ENCODE measurements at places on chromosomes 16 and 17.

DNA sequence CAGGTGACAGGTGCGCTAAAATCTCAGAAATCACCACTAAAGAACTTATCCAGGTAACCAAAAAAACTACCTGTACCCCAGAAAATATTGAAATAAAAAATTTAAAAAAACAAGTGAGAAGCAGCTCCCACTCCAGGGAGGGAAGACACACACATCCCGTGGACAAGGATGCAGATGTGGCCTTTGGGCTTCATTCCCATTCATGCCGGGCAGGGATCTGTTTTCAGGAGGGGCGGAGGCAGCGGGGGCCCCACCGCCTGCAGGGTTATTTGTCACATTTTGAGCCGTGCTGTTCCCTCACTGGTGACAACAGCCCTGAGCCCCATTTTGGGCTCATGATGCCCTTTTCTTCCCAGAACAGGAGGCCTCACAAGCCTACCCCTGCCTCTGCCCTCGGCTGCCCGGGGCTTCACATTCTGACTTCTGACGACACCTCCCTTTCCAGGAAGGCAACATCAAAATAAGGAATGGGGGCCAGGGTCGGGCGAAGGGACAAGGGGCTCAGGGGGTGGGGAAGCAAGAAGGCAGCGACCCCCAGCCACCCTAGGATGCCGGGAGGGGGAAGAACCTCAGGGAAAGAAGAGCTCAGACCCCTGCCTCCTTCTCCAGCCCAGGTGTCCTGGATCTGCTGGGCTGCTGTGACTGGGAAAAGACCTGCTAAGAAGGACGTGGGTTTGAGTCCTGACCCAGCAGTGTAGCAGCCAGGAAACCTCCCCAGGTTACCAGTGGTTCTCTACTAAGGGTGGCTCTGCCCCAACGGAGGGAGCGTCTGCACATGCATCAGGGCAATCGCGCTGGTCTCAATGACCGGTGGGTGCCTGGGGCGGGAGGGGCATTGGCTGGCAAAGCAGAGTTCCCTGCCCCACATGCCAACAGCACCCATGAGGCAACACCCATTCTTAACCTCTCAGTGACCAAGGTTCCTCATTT, 2.3 kb upstream of the CD79B start:
- no peak for DNase-seq

DNA sequence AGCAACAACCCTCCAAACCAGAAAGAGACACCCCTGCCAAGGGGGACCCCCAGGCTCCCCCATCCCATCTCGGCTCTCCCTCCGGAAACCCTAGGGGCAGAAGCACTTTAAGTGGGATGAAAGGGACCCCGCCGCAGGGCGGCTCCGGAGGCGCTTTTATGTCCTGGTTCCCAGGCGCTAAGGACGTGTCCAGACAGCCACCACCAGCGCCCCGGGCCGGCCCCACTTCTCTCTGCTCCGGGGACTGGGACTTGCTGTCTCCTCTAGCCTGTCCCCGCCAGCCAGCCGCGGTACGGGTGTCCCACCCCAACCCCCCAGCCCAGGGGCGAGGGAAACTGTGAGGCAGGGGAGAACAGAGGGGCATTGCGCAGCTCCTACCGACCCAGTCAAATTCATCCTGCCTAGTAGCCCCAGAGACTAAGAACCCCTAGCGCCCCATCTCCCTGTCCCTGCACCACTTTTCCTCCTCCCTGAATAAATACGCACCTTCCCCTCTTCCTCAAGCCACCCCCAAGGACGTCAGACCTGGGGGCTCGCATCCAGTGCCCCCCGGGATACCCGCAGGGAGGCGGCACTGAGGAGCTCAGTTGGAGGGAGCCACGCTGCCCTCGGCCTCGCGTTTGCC, 4.1 kb downstream of the SP6 start:
- DNase-seq, result no peak

GRCh38 chr16:50502616-50503011, 45.6 kb upstream of the NKD1 start:
- DNase-seq, result no peak

GRCh38 chr17:10875984-10876555, 38.2 kb upstream of the PIRT start:
- DNase-seq, result no peak

DNA sequence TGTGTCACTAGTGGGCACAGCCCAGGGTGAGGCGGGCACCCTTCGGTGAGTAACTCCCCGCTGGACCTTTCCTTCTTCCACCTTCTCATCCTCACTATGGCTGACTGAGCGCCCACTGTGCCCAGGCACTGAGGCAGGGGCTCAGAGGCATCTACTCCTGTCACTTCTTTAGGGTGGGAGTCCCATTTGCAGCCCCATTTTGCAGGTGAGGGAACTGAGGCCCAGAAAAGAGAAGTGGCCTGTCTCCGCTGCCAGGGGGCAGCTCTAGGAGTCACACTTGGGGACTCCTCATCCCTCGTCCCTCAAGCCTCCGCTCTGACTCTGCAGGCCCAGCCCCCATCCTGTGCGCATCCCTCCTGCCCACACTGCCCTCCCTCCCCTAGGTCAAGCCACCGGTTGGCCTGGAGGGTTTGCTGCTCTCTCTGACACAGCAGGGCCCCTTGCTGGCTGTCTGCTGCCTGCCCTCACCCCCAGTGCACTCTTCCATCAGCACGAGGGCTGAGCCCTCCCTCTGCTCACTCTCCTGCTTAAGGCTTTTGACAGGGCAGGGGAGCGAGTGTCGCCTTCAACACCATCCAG, 62.4 kb downstream of the CNGB1 start:
- no peak for DNase-seq

DNA sequence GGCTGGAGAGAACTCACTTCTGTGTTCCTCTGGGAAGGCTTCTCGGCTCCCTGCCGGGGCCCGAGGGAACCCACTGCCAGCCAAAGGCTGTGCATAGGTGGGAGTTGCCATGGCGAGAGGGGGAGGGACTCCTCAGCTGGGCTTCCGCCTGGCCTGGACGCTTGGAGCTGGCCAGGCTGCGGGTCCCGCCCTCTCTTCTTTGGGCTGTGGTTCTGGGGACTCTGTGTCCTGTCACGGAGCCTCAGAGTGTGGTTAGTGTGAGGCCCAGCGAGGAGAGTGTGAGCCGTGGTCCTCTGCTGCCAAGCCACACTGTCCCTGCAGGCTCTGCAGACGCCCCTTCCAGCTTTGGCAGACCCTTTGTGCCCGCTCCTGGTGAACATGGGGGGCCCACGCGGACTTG, 123.1 kb downstream of the OR1D5 start:
- DNase-seq, result no peak

DNA sequence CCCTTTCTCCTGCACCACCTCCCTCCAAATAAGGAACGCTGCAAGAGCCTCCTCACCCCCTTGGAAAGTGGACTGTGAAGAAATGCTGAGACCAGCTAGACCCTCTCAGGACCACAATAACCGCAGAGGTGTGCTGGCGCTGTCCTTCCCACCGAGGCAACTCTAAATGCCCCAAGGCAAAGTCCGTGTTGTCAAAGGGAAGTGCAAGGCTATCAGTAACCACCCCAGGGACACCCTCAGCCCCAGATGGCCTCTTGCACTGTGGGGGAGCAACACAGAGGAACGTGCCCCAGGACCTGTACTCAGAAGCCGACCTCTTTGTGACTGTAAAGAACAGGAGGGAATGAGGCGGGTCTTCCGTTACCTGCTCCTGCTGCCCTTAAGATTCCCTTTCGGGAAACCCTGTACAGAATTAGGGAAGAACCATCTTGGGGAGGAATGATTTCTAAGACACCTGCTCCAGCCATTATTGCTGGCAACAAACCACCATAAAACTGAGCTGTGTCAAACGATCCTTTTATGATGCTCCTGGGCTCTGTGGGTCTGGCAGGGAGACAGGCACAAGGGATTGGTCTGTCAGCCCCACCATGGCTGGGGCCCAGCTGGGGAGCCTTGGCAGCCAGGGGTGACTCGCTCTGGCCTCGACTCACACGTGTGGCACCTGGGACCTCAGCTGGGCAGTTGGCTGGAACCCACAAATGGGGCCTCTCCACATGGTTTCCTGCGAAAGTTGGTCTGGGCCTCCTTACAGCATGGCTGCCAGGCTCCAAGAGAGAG, 14.6 kb upstream of the MED9 start:
- no peak for DNase-seq

DNA sequence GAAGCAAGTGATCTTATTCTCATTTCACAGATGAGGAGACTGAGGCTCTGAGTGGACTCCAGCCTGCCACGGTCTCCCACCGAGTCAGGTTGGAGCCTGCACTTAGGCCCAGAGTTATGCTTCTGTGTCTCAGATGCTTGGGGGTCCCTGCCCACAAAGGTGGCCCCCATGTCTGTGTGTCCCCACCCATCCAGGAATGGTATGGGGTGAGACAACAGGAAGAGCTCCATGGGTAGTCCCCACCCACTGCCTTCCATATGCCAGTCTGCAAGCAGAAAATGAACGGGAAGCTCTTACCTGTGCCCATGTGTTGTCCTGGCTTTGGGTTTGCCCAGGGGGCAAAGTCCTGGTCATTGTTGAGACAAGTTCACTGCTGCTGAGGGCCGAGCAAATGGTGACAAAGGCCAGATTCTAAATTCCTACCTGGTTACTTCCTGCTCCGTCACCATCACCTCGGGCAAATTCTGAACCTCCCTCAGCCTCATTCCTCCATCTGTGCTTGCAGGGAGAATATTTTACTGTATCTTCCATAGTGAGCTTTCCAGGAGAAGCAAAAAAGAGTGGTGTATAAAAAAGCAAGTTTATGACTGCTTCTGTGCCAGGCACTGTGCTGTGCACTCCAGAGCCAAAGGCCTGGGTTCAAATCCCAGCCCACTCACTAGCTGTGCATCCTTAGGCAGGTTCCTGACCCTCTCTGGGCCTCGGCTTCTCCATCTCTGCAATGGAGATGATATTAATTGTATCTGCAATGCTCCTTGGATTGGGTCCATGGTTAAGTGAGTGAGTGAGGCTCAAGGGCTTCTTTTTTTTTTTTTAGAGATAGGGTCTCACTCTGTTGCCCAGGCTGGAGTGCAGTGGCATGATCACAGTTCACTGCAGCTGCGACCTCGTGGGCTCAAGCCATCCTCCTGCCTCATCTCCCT, 9.3 kb downstream of the IL4R start:
- DNase-seq, result no peak

- no peak for DNase-seq
Observed at GRCh38 chr16:28241924-28242323, 30.2 kb upstream of the XPO6 start.

- DNase-seq, result no peak
Observed at GRCh38 chr16:71572497-71573116, 4.3 kb downstream of the TAT start.

GRCh38 chr17:82097184-82097918, 685 bp downstream of the FASN start:
- no peak for DNase-seq

GRCh38 chr17:29595943-29596774, 3.2 kb downstream of the ANKRD13B start:
- no peak for DNase-seq

DNA sequence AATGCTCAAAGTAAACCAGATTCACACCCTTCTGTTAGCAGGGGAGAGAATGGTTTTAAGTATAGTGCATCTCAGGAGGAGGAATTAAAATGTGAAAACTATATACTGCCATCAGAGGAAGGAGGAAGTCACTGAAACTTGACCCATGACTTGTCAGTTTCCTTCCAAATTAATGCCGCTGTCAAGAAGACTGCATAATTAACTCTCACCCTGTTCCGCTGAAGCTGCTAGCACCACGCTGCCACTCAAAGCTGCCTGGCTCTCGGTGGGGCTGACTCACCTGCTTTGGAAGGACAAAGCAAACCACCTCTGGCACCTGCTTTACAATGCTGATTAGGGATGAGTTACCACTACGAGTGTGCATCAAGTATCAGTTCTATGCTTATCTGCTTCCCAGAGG, 37.8 kb upstream of the ULK2 start:
- DNase-seq, result no peak

DNA sequence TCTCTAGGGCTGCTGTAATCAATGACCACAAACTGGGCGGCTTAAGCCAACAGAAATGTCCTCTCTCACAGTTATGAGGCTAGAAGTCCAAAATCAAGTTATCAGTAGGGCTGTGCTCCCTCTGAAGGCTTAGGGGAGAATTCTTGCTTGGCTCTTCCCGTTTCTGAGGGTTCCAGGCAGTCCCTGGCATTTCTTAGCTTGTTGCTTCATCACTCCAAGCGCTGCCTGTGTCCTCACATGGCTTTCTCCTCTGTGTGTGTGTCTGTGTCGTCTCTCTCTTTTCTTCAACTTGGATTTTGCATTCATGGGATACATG, 13.7 kb upstream of the CDC42EP4 start:
- no peak for DNase-seq

DNA sequence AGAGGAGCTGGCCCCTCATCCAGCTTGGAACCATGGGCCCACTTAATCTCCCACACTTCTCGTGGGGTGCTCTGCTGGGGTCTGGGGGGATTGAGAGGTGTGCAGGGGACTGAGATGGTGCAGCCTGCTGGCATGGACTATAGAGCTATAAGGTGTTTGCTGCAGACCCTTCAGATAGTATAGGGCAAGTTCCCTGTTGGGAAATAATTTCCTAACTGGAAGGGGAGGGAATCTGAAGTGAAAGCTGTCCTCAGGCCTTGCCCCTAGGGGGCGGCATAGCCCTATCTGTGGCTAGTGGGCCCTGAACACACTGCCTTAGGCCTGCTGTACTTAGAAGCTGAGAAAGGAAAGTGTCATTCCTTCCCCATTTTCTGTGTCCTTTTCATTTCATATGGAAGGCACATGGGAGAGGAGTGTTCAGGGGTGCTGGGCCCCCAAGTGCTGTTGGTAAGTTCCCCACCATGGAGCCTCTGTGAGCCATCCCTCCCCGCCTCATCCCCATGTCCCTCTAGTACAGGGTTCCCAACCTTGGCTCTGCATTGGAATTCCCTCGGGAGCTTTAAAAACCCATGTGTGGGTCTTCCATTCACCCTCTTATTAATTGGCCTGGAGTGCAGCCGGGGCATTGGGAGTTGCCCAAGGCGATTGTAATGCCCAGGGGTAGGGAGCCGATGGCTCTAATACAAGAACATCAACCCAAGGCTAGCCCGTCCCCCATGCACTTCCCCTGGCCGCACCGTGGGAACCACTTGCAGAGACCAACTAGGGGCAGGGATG, 19.7 kb downstream of the GOSR2 start:
- DNase-seq, result no peak

DNA sequence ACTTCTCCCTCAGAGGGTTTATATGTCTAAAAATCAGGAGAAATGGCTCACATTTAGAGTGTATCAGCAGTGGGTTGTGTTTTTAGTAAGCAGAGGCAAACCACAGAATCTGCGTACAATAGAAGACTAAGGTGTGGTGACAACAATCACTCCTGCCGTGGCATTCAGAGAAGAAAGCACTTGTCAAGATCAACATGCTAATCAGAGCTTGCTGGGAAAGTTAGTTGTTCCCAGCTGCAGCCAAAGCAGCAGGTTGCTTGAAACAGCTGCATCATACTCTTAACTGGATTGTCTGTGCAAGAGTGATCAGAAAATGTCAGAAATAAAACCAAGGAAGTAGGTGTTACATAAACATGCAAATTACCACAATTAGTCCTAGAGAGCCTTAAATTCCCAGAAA, 616.4 kb downstream of the CDH8 start:
- DNase-seq, result no peak

DNA sequence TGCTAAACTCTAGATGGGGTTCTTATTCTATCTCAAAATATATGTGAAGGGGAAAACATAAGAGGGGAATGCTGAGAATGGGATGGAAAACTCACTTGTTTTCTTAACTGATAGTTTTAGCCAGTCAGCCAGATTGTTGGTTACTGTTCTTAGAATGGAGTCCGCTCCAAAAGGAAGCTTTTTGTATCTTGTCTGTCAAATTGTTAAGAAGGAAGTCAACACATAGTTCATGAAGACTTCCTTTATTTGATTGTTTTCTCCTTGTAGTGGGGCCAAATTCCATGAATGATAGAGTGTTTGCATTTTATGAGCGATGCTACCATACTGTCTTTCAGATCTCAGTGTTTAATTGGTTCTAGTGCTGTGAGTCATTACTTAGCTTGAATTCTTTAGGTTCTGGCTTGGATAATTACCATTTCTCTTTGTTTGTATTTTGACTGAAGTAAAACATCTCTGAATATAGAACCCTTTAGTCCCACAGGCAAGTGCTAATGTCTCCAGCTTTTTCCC, 98.3 kb upstream of the GOT2 start:
- no peak for DNase-seq
